ENCODE measurements at places on chromosomes 12 and 14.

- H3K4me3 ChIP-seq, result no peak overlapping the region
- H3K36me3 ChIP-seq, result no peaks in the 10 kb centered on the region
- no peak for DNase-seq
- H3K27me3 ChIP-seq, result no peaks in the 10 kb centered on the region
- no peaks in the 10 kb centered on the region for H3K4me1 ChIP-seq
Measured at GRCh38 chr12:32568228-32568627, 110.9 kb upstream of the DNM1L start.

DNA sequence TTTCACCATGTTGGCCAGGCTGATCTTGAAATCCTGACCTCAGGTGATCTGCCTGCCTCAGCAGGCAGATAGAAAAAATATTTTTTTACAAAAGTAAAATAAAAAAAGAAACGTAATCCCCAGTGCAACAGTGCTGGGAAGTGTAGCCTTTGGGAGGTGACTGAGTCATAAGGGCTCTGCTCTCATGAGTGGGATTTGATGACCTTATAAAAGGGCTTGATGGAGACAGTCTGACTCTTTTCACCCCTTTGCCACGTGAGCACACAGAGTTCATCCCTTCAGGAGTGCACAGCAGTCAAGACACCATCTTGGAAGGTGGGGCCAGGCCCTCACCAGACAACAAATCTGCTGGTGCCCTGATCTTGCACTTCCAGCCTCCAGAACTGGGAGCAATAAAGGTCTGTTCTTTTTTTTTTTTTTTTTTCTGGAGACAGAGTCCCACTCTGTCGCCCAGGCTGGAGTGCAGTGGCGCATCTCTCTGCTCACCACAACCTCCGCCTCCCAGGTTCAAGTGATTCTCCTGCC, 24.7 kb upstream of the DYNC1H1 start:
- H3K36me3 ChIP-seq, result no peaks in the 10 kb centered on the region
- H3K4me1 ChIP-seq, result no peaks in the 10 kb centered on the region
- H3K27me3 ChIP-seq, result no peaks in the 10 kb centered on the region
- H3K4me3 ChIP-seq, result no peak overlapping the region

DNA sequence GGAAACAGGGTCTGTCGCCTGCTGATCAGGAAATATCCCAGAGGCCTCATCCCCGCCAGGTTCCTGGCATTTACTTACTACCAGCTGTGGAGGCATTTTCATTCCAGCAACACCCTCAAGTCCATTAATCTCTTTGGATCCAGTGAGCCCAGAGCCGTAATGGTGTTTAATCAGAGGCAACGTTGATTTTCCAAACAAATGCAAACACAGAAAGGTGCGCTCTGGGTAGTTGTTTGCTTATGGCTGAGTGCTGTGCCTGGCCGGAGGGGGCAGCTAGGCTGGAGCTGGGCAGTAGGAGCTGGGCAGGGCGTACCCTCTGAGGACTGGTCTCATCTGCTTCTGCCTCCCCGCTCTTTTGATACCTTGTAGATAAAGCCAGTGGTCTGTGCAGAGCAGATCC, 110.6 kb downstream of the ADCK1 start:
- no peaks in the 10 kb centered on the region for H3K4me1 ChIP-seq
- no peak overlapping the region for H3K27ac ChIP-seq
- DNase-seq, result no peak
- H3K36me3 ChIP-seq, result no peaks in the 10 kb centered on the region

DNA sequence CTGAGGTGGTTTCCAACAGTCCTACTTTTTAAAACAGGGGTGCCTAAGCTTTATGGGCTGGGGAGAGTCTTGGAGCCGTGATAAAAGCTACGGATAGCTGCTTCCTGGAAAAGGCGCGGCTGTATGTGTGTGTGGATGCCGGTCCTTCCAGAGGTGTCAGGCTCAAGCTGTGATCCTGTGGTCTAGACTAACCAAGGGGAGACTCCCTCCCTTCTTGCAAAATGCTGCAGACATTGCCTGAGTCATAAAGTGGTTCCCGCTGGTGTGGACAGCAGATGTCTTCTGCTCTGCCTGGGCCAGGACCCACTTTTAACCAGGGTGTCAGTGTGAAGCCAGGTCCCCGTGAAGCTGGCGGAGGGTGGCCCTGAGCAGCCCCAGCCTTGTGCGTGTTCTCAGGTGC, 37.8 kb downstream of the CCDC92 start:
- H3K4me3 ChIP-seq, result no peak overlapping the region
- peaks cover 14% of the 10 kb centered on the region for H3K4me1 ChIP-seq

- DNase-seq, result no peak
- H3K4me3 ChIP-seq, result no peak overlapping the region
- no peaks in the 10 kb centered on the region for H3K36me3 ChIP-seq
Measured at GRCh38 chr14:65261946-65262345, 150.6 kb upstream of the FUT8 start.

DNA sequence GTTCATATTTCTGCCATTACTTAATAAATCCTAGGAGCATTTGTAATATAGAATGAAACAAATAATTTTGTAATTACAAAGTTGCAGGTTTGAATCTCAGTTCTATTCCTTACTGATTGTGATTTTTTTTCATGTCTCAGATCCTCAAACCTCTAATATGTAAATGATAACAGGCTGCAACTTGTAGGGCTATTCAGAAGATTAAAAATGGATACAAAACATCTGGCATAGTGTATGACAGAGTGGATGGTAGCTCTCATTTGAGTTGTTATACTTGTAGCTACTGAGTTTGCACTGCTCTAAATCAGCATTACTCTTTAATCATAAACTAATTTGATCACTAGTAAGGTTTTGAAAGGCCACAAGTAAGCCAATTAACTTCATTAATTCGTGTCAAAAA, 406.3 kb upstream of the MGAT4C start:
- no peaks in the 10 kb centered on the region for H3K4me1 ChIP-seq
- DNase-seq, result no peak
- H3K36me3 ChIP-seq, result no peaks in the 10 kb centered on the region
- no peaks in the 10 kb centered on the region for H3K27me3 ChIP-seq
- no peak overlapping the region for H3K27ac ChIP-seq

GRCh38 chr14:47257013-47257412, 418.4 kb downstream of the MDGA2 start:
- no peaks in the 10 kb centered on the region for H3K27me3 ChIP-seq
- no peak overlapping the region for H3K4me3 ChIP-seq
- H3K4me1 ChIP-seq, result no peaks in the 10 kb centered on the region
- H3K36me3 ChIP-seq, result no peaks in the 10 kb centered on the region
- DNase-seq, result no peak

GRCh38 chr12:5043589-5044419, at the start of gene KCNA5:
Gene KCNA5 (plus strand): TSS chr12:5043879. CDS start chr12:5044148, 269 bp downstream.
- H3K4me3 ChIP-seq, result no peak within 1 kb of the TSS
- H3K36me3 ChIP-seq, result no peaks in the 10 kb centered on the region

DNA sequence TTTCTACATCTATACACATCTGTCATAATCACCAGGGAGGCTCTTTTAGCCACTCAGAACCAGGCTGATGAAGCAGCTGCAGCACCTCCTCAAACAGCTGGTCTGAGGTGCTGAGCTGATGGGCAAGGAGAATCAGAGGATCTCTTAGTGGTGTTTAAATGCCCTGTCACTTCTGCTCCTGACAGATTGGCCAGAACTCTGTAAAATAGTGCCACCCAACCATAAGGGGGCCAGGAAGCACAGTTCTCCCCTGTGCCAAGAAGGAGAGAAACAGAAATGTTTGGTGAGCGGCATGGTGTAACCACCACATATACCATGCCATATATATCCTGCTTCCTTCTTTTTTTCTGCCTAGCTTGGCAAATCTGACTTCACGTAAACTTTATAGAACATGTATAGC, 12.8 kb downstream of the SOCS2 start:
- H3K27ac ChIP-seq, result no peak overlapping the region
- no peaks in the 10 kb centered on the region for H3K36me3 ChIP-seq
- no peak overlapping the region for H3K4me3 ChIP-seq
- H3K27me3 ChIP-seq, result no peaks in the 10 kb centered on the region
- no peak for DNase-seq
- no peaks in the 10 kb centered on the region for H3K4me1 ChIP-seq

DNA sequence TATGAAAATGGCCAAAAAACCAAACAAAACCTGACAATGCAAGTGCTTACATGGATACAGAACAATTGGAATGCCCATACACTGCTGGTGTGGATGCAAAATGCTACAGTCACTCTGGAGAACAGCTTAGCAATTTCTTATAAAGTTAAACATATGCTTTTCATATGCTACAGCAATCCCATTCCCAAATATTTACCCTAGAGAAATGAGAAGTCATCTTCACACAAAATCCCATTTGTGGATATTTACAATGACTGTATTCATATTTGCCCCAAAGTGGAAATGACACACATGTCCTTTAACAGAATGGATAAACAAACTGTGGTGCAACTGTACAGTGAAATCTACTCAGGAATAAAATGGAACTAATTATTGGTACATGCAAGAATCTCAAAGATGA, 20.4 kb downstream of the SAV1 start:
- H3K27me3 ChIP-seq, result no peaks in the 10 kb centered on the region
- no peaks in the 10 kb centered on the region for H3K4me1 ChIP-seq
- H3K4me3 ChIP-seq, result no peak overlapping the region
- H3K27ac ChIP-seq, result no peak overlapping the region
- H3K36me3 ChIP-seq, result no peaks in the 10 kb centered on the region
- no peak for DNase-seq

GRCh38 chr12:28130625-28131598, 59.3 kb upstream of the CCDC91 start:
- no peaks in the 10 kb centered on the region for H3K36me3 ChIP-seq
- no peaks in the 10 kb centered on the region for H3K4me1 ChIP-seq
- H3K4me3 ChIP-seq, result no peak overlapping the region
- no peak for DNase-seq
- H3K27ac ChIP-seq, result no peak overlapping the region
- H3K27me3 ChIP-seq, result no peaks in the 10 kb centered on the region

- no peaks in the 10 kb centered on the region for H3K27me3 ChIP-seq
- no peak overlapping the region for H3K4me3 ChIP-seq
- no peak overlapping the region for H3K27ac ChIP-seq
- no peaks in the 10 kb centered on the region for H3K4me1 ChIP-seq
- no peak for DNase-seq
- no peaks in the 10 kb centered on the region for H3K36me3 ChIP-seq
Measured at GRCh38 chr12:106080041-106080790, 58.5 kb downstream of the NUAK1 start.

DNA sequence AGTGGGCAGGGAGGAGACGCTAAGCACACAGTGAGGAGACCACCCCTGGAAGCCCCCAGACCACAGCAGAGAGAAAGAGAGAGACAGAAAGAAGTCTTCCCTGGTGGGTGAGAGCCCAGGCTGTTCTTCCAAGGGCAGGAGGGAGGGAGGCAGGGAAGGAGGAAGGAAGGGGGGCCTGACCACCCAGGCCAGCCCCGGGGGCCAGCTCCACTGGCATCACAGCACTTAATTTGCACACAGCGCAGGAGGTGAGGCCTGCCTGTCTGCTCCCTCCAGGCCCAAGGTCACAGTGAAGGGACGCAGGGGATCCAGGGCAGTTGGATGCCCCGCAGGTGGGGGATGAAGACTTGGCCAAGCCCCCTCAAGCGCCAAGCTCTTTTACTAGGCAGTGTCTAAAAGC, 141.9 kb upstream of the C14orf180 start:
- no peaks in the 10 kb centered on the region for H3K4me1 ChIP-seq
- H3K36me3 ChIP-seq, result no peaks in the 10 kb centered on the region
- H3K27me3 ChIP-seq, result no peaks in the 10 kb centered on the region
- no peak overlapping the region for H3K27ac ChIP-seq
- no peak for DNase-seq

DNA sequence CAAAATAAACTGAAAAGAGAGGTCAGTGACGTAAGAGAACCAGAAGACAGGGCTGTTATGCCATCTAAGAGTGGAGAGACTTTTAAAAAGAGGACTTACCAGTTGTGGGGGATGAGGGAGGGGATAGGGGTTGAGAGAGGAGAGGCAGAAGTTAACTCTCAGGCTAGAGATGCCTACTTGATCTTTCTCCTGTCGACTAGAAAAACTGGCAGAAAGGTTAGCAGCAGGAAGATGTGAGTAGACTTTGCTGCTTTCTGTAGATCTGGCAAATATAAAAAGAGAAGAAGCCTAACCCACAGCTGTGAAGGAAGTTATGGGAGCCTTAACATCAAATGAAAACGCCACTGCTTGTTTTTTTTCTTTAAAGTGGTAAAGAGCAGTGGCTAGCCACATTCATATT, 10.7 kb downstream of the CREBL2 start:
- peak; percentile 76 for DNase-seq
- H3K4me3 ChIP-seq, result peak overlapping the region; percentile 29
- no peaks in the 10 kb centered on the region for H3K36me3 ChIP-seq
- peaks cover 27% of the 10 kb centered on the region for H3K4me1 ChIP-seq
- H3K27me3 ChIP-seq, result no peaks in the 10 kb centered on the region

DNA sequence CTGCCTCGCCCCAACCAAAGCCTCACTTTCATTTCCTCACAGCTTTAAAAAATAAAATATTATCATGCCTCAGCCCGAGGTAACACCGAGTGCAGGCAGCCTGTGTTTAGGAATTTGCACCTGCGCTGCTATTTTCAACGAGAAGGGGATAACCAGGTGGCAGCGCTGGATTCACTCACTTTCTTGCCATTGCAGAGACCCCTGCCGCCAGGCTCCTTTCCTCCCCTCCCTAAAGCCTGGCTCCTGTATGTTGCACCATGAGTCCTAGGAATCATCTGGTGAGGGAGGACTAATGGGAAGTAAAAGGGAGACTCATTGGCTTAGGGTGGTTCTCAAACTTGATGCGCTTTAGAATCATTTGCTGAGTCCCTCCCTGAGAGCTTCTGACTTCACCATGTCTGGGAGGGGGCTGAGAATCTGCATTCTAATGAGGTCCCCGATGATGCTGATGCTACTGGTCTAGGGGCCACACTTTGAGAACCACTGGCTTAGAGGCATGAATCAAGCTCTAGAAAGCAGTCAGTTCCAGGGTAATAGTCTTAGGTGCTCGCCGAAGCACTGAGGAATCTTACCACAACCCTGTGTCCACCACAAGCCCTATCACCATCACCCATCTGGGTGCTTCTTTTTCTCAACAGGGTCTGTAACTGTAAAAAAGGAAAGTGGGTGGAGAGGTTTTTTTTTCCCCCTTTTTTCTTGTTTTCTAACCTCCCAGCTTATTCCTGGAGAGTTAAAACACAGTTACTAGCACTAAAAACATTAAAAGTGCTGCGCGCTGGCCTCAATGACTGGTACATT, 83.8 kb downstream of the SLC38A1 start:
- H3K27ac ChIP-seq, result peak overlapping the region; percentile 32
- H3K4me3 ChIP-seq, result no peak overlapping the region
- DNase-seq, result no peak
- no peaks in the 10 kb centered on the region for H3K4me1 ChIP-seq

GRCh38 chr12:94434171-94434570, 25.5 kb downstream of the CEP83 start:
- H3K27me3 ChIP-seq, result no peaks in the 10 kb centered on the region
- no peaks in the 10 kb centered on the region for H3K36me3 ChIP-seq
- H3K27ac ChIP-seq, result no peak overlapping the region
- DNase-seq, result no peak
- no peak overlapping the region for H3K4me3 ChIP-seq
- H3K4me1 ChIP-seq, result no peaks in the 10 kb centered on the region

DNA sequence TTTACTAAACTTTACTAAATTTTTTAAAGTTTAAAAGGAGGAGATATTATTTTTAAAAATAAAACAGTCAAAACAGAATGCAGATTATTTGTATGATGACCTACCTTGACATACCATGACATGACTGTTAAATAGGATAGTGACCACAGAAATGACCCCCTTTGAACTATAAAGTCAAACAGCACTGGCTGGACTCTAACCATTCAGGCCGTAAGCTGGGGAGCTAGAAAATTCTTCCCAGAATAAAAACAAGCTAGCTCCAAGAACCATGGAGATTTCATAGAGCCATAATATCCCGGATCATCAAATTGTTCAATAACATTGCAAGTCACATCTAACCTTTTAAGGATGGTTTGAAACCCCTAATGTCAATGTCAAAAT, 50.3 kb downstream of the RPS6KA5 start:
- no peak overlapping the region for H3K4me3 ChIP-seq
- H3K4me1 ChIP-seq, result peaks cover 28% of the 10 kb centered on the region
- no peaks in the 10 kb centered on the region for H3K36me3 ChIP-seq

- H3K27ac ChIP-seq, result no peak overlapping the region
- no peak overlapping the region for H3K4me3 ChIP-seq
- no peaks in the 10 kb centered on the region for H3K4me1 ChIP-seq
- no peak for DNase-seq
Measured at GRCh38 chr14:53468876-53469275, 315.8 kb upstream of the DDHD1 start.
